NCI-H1930 (cell line): ENCODE measurements at places on chromosomes 1 and 21.

DNA sequence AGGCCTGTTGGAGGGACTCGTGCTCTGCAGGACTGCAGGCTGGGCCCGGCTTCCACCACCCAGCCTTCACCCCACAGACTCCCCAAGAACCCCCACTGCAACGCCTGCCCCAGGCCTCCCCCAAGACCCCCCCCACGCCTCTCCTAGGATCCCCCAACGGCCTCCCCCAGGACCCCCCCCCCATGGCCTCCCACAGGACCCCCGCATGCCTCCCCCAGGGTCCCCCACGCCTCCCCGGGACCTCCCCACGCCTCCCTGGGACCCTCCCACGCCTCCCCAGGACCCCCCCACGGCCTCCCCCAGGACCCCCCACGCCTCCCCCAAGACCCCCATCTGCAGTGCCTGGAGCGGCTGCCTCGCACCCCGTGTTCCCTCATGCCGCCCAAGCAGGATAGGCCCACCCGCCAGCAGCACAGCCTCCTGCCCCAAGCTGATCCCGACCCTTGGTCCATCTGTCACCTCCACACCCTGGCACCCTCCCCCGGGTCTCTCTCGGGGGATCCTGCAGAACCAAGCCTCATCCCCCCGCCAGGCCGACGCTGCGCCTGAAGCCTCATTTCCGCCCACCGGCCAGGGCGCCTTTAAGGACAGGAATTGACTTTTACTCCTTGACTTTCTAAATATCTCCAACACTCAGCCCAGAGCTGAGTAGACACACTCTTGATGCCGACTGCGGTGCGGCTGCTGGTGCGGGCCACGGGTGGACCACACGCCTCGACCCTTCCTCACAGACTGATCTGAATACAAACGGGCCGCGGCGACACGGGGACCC is 14.1 kb upstream of the RNF223 start:
- DNase-seq = no peak

DNA sequence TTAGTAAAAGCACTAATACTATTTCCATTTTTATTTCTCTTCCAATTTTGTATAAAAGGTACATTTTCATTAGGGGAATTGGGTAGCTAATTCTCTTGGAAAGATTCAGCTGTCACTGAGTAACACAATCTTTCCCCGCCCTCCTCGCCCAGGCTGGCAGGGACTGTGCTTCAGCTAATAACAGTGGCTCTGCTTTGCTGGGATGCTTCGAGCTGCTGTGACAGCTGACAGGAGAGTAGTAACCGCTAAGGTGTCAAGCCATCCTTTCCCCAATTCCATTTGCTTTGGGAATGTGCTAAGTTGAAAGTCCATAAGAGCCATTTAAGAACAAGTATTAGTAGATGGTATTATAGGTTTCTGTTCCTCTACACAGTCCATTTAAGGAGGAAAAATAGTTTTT is 106.7 kb upstream of the NRIP1 start:
- no peak for DNase-seq

GRCh38 chr1:33819913-33820311 is 44.0 kb upstream of the HMGB4 start:
- no peak for DNase-seq

DNA sequence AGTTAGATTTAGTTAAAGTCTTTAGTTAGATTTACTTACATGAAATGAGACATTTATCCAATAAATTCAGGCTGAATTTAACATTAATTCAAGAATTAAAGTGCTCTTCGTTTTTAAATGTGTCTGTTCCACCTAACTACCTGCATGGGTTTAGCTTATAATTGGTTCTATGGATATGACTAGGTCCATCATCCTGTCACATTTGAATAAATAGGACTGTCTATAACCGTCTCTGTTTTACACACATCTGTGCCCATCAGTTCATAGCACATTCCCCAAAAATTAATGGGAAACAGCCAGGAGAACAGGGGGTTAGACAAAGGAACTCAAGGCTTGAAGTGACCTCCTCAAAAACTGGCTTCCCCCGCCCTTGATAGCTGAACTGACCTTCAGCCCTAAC is 219.6 kb downstream of the MRPL39 start:
- DNase-seq = no peak

GRCh38 chr1:108865316-108865910 is 8.5 kb upstream of the AKNAD1 start:
- no peak for DNase-seq

GRCh38 chr1:248918131-248918530 is 12.1 kb downstream of the PGBD2 start:
- no peak for DNase-seq

DNA sequence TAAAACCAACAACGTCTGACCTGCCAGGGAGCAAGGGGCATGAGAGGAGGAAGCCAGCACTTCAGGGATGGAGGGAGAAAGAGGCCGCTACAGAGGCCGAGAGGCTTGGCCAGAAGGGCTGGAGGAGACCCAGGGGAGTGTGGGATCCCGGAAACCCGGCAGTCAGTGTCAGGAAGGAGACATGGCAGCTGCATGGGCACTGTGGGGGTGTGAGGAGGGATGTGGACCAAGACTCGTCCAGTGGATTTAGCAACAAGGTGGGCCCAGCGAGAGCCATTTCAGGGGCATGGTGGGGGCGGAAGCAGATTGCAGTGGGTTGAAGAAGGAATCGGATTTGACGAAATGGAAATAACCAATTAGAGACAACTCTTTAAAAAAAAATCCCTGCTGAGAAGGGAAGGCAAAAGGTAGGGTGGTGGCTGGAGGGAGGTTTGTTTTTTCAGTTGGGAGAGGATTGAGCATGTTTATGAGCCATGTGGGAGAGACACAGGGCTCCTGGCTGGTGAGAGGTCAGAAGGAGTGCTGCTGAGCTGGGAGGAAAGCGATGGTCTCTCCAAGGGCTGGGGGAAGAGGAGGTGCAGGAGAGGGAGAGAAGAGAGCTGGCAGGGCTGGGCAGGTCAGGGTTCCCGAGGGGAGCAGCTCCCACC is 4.4 kb downstream of the B4GALT2 start:
- DNase-seq = no peak

DNA sequence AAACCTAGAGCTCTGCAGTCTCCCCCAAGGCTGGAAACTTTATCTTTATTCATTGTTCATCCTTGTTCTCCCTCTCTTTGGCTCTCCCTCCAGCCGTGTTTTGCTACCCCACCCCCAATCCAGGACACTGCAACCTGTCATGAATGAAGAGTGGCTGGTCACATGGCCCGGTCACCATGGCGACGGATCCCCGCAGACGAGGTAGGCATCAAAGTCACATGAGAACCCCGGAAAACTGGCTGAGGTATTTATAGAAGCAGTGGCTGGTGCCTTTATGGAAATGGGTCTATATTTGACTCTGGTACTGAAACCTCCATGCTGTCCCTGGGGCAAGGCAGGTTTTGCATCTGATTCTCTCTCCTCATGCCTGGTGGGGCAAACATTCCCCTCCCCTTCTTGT is 13.4 kb upstream of the SLC6A17 start:
- peak; percentile 44 for DNase-seq

- no peak for DNase-seq
Observed at GRCh38 chr1:180675586-180675985, 43.8 kb downstream of the XPR1 start.

- DNase-seq = no peak
Observed at GRCh38 chr1:58710190-58711085, 10.6 kb upstream of the MYSM1 start.

- no peak for DNase-seq
Observed at GRCh38 chr1:25573591-25573930, 30.2 kb downstream of the LDLRAP1 start.

- no peak for DNase-seq
Observed at GRCh38 chr1:17630048-17630830, 90.7 kb downstream of the ARHGEF10L start.

- no peak for DNase-seq
Observed at GRCh38 chr1:40834968-40835545, 27.1 kb downstream of the CITED4 start.

DNA sequence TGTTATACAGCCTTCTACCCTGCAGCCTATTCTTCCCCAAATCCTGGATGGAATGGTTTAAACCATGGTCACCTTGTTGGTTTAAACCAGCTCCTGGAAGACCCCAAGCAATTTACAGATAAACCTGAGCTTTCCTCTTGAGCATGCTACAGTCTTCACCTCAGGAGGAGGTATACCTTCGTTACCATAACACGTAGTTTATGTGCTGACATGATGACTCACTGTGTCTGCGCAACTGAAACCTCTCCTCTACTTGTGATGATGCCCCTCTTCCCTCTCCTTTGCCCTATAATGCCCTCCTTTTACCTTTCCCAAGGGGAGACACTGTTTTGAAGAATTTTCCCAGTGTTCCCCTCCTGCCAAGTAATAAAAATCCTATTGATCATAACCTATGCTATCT is 457.3 kb upstream of the RGS18 start:
- no peak for DNase-seq

DNA sequence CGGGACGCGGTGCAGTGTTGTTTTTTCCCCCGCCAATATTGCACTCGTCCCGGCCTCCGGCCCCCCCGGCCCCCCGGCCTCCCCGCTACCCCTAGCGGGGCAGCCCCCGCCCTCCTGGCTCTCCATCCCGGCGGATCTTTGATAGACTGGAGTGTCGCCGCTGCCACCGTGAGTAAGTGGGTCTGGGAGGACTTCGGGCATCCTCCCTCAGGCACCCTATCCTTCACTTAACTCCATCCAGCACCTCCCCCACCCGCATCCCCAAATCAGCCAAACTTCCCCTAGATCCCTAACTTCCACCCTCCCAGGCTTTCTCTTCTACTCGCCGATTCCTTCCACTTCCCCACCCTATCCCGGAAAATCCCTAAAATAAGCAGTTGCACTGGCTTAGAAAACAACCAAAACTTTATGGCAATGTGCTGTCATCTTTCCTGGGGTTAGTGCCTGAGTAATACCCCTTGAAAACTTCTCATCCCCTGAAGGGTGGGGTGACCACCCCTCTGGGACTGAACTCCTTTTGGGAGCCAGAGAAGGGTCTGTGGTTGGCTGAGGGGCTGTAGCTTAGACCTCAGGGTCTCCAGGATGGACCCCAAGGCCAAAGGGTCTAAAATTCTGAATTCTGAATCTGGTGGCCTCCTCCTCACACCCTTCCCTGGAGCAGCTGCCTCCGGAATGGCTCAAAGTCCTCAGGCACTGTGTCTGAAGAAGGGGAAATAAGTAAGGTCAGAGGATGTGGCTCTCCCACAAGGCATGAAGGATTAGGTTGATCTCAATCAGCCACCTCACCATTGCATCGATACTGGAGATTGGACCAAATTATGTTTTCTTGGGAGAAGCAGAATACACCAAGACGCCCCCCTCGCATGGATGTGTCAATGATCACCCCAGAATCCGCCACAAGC is 12.2 kb downstream of the THBS3 start:
- no peak for DNase-seq

- no peak for DNase-seq
Observed at GRCh38 chr1:107963601-107964335, 1.2 kb downstream of the VAV3 start.

- no peak for DNase-seq
Observed at GRCh38 chr1:30762930-30763650, 5.5 kb upstream of the LAPTM5 start.

DNA sequence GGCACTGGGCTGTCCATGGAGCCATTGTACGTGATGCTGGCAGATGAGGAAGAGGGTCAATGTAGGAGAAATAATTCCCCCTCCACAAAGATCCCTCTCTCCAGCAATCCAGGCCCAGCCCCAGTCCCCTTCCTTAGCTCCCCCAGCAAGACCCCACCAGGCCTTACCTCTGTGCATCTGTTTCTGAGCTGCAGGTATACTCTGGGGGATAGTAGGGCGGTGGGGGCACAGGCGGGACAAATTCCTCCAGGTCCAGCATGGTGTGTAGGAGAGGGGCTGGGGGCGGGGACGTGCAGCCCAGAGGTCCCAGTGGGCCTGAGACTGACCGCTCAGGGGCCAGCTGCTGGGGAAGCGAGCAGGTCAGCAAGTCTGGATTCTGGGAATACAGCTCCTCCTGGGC is 3.7 kb downstream of the ENTREP3 start:
- DNase-seq = no peak

GRCh38 chr1:168643152-168643551 is 66.7 kb downstream of the XCL1 start:
- DNase-seq = no peak

DNA sequence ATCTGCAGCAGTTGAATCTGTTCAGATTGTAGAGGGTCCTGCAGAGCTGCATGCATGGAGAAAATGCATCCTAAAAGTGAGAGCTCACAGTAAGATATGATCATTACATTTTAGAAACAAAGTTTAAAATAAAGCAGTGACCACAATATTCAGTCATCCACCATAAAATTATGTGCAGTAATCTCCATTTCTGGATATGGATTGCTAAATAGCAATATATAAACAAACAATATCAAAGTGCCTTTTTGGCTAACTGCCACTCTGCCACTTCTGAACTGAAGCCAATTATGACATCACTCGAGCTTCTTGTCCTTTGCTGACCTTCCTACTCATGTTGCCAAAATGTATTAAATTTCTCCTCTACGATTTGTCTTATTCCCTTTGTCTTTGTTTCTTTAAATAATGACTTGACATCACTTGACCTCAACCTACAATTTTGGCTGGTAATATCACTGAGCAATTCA is 262.0 kb upstream of the CXADR start:
- no peak for DNase-seq

DNA sequence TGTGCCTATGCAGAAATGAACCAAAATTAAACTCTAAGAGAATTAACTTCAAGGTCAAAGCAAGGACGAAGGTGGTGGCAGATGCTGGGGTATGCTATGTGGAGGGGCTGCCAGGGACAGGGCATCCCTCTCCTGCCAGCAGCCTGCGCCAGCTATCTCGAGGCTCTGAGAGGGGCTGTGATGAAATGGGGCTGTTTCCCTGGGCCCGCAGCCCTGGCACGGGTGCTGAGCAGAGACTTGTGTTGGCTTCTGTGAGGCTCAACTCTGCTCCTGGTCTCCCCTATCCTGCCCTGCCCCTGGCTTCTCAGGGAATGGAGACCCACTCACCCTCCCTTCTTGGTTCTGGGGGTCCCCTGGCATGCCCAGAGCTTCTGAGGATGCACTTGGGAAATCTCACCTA is 41.9 kb upstream of the TIAM1 start:
- no peak for DNase-seq

DNA sequence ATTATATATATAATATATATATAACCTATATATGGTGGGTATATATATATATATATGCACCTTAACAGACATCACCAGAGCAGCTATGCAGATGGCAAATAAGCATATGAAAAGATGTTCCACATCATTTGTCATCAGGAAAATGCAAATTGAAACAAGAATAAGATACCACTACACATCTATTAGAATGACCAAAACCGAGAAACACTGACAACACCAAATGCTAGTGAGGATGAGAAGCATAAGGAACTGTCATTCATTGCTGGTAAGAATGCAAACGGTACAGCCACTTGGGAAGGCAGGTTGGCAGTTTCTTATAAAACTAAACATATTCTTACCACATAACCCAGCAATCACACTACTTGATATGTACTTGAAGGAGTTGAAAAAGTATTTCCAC is 219.8 kb upstream of the PRMT6 start:
- no peak for DNase-seq

DNA sequence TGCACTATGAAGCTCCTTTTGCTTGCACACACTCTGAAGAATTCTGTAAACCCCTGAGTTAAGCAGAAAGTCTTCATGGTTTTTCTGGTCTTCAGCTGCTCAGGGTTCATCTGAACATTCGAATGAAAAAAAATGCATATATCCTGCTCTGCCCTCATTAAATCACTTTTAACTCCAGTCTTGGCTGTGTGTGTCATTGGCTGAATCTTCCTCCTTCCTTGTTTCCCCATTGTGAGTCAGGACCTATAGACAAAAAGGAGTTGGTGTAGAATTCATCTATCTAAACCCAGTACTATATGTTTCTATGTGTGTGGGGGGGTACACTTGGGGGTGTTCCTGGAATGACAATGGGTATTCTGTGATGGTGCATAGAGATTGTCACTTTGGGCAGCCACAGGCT is 6.6 kb upstream of the SPRR1B start:
- no peak for DNase-seq
